Stimulated activated CD4-positive, alpha-beta T cell treated with anti-CD3 and anti-CD28 coated beads, Interleukin-1b, Interleukin-23, amount 100 ng/mL, for 4 hours (primary cell): ENCODE measurements at places on chromosomes 4 and X.

DNA sequence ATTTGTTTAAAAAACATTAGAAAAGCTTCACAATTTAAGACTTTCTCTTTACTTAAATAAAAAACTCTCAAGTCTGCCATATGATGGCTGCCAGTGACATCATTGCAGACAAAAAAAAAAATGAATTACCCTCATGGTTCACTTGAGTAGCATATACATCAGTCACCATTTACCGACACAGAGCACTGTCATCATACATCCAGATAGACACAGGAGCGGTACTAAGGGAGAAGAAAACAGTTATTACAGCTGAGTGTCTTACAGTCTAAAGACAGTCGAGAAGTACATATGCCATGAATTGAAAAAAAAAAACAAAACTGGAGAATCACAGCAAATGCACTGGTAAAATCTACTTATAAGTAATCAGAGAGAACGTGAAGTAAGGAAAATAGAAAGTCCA, 405.7 kb upstream of the GALNT7 start:
- no peak for DNase-seq

DNA sequence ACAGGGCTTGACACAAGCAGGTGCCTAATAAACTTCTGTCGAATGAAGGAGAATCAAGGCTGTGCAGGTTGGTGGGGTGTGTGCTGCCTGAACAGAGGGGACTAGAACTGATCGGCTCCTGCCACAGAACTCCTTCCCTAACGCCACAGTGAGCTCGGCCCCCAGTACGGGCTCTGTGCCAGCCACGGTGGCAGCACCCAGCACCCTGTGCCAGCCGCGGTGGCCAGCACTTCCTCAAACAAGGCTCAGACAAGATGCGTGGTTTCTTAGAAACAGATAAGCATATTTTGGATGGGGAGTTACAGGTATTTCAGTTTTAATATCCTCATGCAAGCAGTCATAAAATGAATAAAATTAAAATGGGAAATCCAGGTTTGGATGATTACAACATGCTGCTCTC, 26.0 kb upstream of the C4orf50 start:
- no peak for DNase-seq

DNA sequence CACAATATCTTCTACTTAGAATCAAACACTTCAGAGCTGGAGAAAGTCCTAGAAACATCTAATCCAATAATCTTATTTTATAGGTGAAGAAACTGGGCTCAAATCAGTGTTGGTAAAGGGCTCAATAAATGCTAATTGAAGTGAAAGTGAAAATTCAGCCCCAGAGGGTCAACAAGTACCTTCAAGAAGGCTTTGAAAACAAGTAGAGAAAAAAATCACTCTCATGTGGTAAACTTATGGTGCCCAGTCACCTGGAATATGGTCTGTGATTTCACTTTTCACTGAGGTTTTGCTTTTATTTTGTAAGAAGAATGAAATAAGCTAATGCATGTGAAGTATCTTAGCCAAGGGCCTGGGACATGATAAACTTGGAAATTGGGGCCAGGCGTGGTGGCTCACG, 29.1 kb upstream of the EIF4E start:
- no peak for DNase-seq

- DNase-seq: no peak
These were observed 376.8 kb downstream of the BCOR start for GRCh38 chrX:39720945-39721344.

DNA sequence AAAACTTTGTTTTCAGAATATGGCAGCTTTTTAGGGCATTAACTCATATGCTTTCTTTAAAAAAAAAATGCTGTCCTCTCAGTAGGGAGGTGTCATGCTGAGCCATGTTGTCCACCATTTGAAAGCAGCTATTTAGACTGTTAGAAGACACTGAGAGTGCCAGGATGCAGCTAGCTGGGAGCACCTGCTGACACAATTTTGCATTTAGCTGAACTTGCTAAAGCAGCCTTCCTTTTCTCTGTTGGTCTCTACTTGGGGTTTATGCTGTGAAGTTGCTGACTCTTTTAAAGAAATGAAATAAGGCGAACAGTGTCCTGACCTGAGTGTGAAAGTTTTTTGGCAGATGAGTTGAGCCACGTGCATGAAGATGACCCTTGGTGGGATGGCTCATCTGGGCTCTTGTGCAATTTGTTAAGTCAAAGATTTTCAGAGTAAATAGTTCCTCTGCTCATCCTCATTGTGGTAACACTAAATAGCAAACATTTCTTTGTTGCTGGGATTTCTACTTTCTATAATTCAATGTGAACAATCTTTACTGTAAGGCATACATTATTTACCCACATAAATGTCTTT, 64.5 kb downstream of the CDS1 start:
- no peak for DNase-seq

DNA sequence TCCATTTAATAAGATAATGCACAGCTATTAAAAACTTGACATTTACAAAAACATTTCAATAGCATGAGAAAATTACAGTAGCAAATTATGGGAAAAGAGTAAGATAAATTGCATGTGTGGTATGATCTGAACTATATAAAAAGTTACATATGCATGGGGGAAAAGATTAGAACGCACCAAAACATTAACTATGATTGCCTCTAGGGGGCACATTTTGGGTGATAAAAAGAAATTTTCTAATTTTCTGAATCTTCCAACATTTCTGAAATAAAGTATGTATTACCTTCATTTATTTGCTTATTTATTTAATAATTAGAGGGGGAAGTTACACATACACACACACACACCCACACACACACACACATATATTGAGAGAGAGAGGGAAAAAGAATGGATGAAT, 19.6 kb upstream of the KDM5C start:
- DNase-seq: no peak

DNA sequence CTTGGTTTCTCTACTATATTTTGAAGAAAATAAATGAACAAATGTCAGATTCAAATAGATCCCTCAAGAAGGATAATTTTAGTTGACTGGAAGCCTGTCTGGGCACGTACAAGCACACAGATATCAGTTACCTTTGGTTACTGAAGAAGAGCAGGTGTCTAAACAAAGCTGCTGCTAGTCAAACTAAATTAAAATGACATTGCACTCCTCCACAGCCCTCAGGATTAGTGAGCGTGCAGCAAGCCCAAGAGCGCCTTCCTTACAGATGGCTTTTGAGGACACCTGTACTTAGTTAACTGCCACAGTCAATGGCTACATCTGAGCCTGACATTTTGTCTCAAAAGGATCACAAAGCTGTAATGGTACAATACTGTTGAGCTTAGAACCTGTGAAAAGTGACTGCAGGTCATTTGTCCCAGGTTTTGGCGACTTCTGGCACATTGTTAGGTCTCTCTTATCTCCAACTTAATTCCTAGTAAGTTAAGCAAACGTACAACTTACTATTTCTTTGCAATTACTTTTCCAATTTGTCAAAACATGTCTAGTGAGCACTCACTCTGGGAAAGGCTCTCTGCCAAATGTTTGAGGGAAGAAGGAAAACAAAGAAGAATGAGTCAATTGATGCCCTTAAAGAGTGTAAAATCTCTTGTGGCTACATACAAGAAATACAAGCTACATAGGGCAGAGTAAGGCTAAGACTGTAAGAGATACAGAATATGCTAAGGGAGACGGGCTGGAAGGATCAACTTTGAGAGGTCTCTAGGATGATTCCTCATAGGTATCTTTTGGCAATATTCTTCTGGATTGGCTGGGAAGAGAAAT, 25.6 kb upstream of the DAPP1 start:
- DNase-seq: no peak

GRCh38 chr4:25925486-25926201, 11.6 kb downstream of the SMIM20 start:
- DNase-seq: peak; percentile 11

DNA sequence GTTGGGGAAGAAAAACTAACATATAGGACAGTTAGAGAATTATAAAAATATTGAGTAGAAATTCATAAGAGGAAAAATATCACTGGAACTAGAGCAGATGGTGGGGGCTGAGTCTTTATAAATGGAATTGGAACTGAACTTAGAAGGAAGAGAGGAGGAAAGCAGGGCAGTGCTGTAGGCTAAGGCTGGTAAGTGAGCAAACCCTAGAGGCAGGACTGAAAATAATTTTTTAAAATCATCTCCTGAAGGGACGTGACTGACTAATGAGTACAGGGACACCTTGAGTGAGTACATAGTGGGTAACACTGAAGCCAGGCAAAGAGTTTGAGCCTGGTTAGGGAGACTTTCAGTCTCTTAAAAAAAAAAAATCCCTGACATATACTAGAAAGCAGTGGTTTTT, 63.3 kb downstream of the GALNT7 start:
- no peak for DNase-seq

GRCh38 chr4:182724414-182724813, 192.8 kb downstream of the DCTD start:
- DNase-seq: no peak

DNA sequence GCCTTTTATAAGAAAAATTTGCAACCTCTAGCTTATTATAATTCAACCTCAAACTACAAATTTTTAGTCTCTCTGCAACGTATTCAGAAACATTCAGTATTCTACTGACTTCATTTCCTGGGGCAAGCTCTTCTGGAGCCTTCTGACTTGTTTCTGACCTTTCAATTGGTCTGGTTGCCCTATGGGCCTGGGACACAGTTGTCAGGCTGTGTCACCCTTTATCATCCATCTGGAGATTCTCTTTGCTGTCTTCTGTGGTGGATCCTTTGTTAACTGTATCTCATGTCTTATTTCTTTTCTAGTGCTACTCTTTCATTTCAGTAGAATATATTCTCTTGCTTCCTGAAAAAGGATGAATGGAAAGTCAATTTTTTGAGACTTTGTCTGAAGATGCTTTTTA, 55.1 kb upstream of the PGRMC2 start:
- DNase-seq: no peak

DNA sequence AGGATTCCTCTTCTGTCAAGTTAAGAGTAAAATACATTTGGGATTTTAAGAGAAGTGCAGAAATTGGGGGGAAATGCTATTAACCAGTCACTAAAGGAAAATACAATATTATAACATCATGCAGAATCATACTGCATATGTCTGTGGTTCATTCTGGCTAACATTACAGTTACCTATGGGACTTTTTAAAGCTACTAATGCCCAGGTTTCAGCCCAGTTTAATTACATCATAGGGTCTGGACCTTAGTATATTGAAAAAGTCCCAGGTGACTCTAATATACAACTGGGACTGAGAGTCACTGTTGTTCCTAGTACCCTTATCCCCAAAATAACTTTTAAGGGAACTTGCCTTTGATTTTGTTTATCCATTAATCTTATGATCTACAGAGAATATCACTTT, 10.0 kb downstream of the ABCE1 start:
- no peak for DNase-seq

DNA sequence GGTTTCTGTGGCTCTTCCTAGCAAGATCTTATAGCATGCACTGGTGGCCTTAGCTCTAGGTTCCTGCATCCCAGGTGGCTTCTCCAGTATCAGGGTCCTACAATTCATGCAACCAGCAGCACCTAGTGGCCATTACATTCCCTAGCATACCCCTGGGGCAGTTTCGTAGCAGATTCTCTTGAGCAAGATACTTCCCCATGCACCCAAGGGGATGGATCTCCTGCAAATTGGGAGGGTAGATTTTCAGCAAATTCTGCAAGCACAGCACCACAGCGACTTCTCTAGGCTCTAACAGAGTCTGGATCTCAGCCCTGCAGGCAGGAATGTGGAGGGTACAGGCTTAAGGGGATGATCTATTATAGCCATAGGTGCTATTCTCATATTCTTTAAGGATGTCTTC, 13.1 kb upstream of the SLC9B1 start:
- no peak for DNase-seq

GRCh38 chrX:119093991-119094735, 21.4 kb downstream of the CT47C1 start:
- no peak for DNase-seq

DNA sequence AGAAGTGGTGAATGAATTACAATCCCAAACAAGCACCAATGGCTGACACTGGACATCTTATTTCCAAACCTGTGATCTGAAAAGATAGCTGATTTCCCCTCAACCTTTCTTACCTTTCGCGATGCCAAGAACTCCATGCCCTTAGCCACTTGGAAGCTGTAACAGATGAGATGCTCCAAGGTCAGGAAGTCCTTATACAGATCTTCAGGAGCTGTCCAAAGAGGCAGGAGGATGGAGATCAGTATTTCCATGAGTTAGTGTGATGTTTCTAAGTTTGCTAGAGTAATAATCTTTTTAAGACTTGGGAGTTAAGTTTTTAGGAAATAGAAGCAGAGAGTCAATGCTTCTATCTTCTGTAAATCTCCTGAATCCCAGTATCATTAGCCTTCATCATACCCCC, 32.9 kb downstream of the KDR start:
- no peak for DNase-seq

GRCh38 chr4:158202481-158202880, 7.8 kb upstream of the TMEM144 start:
- DNase-seq: no peak

- no peak for DNase-seq
These were observed 80.1 kb upstream of the STIM2 start for GRCh38 chr4:26780539-26780938.

DNA sequence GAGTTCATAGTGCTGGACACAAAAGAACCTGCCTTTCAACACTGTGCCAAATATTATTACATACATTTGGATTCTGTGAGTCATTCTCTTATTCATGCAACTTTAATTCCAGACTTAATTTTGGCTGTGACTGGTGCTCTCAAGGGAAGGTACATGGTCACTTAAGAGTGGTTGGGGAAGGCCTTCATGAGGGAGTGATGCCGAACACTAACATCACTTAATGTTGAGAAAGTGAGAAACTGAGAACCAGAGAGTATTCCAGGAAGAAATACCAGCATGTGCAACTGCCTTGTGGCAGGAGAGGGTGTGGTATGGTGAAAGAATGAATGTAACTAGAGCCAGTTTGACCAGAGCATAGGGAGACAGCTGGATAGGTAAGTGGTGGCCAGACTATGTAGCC, 41.5 kb upstream of the FHDC1 start:
- no peak for DNase-seq

GRCh38 chr4:78481180-78481579, 70.4 kb upstream of the ANXA3 start:
- DNase-seq: no peak

DNA sequence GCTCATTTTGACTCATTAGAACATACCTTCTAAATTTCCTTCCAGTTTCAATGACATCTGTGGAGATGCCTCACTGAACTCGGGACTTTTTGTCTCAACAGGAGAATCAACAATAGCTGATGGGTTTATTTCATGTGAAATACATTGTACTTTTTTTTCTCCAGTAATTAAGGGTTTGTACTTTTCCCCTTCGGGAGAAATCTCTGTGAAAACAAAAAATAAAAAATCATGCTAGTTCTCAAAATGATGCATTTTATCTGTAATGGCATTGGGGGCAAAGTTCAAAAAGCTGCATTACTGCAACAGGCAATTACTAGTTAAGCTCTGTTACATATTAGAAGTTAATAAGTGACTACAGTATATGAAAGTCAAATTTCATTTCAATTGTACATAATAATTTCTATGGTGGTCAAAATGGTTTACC, 167.3 kb upstream of the SH3RF1 start:
- DNase-seq: no peak

DNA sequence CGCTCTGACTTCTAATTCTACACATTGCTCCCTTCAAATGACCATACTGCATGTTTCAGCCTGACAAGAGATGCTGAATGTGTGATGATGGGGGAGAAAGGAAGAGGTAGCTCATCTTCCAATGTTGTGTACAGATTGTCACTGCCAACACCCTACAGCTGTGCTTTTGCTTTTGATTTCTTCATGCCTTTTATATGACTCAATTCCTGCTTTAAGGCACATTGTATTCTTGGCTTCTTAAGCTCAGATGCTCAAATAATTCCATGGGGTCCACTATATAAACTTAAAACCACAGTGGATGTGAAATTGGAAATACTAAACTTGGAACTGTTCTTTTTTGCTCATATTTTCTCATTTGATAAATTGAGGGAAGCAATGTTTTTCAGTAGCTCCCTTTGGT, 183.2 kb upstream of the WDFY3 start:
- no peak for DNase-seq

GRCh38 chrX:119790977-119791436, 423 bp downstream of the RPL39 start:
- DNase-seq: peak; percentile 21
